ENCODE measurements at places on chromosomes 1 and 21.

GRCh38 chr1:197200272-197200899 lies 53.9 kb upstream of the ASPM start:
- no peak for DNase-seq

DNA sequence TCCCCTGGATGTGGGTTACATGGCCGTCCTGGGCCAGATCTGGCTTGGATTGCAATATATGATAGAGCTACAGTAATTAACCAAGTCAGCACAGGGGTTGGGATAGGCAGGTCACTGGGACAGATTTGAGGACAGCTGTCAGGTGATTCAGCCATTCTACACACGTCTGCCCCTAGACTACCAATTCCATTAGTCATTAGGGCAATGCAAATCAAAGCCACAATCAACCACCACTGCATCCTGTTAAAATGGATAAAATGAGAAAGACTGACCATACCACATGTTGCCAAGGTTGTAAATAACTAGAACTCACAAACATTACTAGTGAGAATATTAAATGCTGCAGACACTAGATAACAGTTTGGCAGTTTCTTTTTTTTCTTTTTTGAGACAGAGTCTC lies 16.0 kb downstream of the C21orf58 start:
- no peak for DNase-seq

GRCh38 chr1:78464449-78464891 lies 26.3 kb upstream of the PTGFR start:
- DNase-seq, result no peak

- DNase-seq, result no peak
These were observed 41.1 kb downstream of the C1orf198 start for GRCh38 chr1:230827081-230827681.

DNA sequence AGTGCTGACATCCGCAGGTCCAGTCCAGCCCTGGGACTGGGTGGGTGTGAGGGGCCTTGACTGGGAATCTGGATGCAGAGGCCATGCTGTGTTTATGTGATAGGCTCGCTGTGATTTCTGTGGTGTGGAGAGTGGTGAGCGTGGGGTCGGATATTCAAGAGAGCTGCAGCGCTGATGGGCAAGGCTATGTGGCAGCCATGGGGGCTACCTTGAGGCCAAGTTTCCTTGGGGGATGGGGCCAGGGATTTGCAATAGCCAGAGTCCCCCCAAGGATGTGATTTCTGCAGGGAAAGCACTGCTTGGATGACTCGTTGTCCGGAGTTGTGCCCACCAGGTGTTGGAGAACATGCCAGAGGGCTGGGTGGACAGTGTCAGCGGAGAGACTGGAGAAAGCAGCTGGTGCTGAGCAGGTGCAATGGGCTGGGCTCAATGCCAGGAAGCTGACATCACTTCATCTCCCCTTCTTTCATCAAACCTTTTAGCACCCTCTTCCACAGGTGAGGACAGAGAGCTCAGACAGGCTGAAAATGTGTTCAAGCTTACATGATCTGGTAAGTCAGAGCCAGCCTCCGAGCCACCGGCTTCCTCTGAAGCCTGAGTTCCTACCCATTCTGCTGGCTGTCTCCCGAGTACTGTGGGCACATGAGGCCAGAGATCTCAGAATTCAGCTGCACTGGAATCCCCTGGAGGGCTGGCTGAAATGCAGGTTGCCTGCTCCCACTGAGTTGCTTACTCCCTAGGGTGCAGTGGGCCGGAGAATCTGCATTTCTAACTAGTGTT lies 132.9 kb downstream of the RHOU start:
- DNase-seq, result no peak
